ENCODE measurements at places on chromosomes 3 and 15. TPM values are rescaled to one million over a fixed set of nuclear protein-coding genes. Genes with fewer than 3 reads are reported as not detected.
A peak's percentile ranks its signal among the peaks of the same experiment; 100 is the strongest.

- no peaks in the 10 kb centered on the region for H3K4me1 ChIP-seq
- no peak overlapping the region for H3K27ac ChIP-seq
- H3K4me3 ChIP-seq: no peak overlapping the region
- no peaks in the 10 kb centered on the region for H3K36me3 ChIP-seq
- no peaks in the 10 kb centered on the region for H3K27me3 ChIP-seq
Observed at GRCh38 chr15:25880411-25880810, 17.3 kb upstream of the ATP10A start.

GRCh38 chr3:150069633-150070032 lies 98.9 kb upstream of the PFN2 start:
- H3K27ac ChIP-seq: no peak overlapping the region
- no peaks in the 10 kb centered on the region for H3K27me3 ChIP-seq
- H3K36me3 ChIP-seq: no peaks in the 10 kb centered on the region
- H3K4me1 ChIP-seq: peaks cover 8% of the 10 kb centered on the region
- DNase-seq: no peak
- H3K4me3 ChIP-seq: no peak overlapping the region

DNA sequence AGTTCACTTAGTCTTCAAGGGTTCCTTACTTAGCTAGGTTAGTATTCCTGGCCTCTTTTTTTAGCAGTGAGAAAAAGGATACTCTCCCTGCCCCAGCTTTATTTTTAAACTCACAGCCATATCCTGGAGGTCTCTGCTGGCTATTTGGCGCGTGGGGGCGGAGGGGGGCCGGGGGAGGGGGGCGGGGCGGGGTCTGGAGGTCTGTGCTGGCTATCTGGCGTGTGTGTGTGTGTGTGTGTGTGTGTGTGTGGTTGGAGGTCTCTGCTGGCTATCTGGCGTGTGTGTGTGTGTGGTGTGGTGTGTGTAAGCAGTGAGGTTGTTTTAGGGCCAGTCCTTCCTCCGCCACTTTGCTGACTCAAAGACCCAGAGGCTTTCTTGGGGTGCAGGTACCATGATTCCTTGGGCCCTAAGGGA lies 579 bp upstream of the PLAAT1 start:
- H3K4me3 ChIP-seq: peak overlapping the region; percentile 68
- no peak overlapping the region for H3K27ac ChIP-seq
- H3K27me3 ChIP-seq: peaks cover 24% of the 10 kb centered on the region
- peak; percentile 41 for DNase-seq

GRCh38 chr3:115698851-115699591 lies 75.7 kb downstream of the GAP43 start:
- peak; percentile 72 for DNase-seq
- H3K4me1 ChIP-seq: no peaks in the 10 kb centered on the region
- no peak overlapping the region for H3K27ac ChIP-seq
- H3K27me3 ChIP-seq: no peaks in the 10 kb centered on the region

GRCh38 chr15:67859331-67859946 lies 19.6 kb upstream of the RNU6-1 start:
- no peaks in the 10 kb centered on the region for H3K27me3 ChIP-seq
- no peak for DNase-seq
- no peak overlapping the region for H3K4me3 ChIP-seq
- H3K4me1 ChIP-seq: peaks cover 9% of the 10 kb centered on the region
- no peak overlapping the region for H3K27ac ChIP-seq

- peak; percentile 35 for DNase-seq
- no peaks in the 10 kb centered on the region for H3K27me3 ChIP-seq
- H3K27ac ChIP-seq: no peak overlapping the region
- no peak overlapping the region for H3K4me3 ChIP-seq
Observed at GRCh38 chr3:10941972-10942371, 50.6 kb upstream of the SLC6A1 start.

DNA sequence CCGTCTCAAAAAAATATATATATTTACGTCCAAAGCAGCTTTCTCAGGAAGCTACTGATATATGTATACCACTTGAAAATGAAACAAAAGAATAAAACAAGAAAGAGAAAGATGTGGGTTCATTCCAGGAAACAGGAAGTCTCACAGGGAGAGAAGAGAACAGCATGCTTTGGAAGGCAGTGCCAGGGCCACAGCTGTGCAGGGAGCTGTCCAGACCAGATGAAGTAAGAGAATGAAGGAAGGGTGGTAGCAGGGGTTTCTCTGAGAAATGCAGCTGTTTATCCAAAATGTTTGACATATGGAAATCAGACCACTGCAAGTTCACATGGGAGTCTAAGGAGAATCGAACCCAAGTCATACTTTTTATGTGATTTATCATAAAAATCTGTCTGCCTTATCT lies 8.9 kb upstream of the GPR27 start:
- H3K27ac ChIP-seq: no peak overlapping the region
- H3K4me3 ChIP-seq: no peak overlapping the region
- peaks cover 5% of the 10 kb centered on the region for H3K36me3 ChIP-seq
- no peaks in the 10 kb centered on the region for H3K27me3 ChIP-seq

- H3K4me3 ChIP-seq: no peak within 1 kb of the TSS
- no peaks in the 10 kb centered on the region for H3K36me3 ChIP-seq
- no peaks in the 10 kb centered on the region for H3K27me3 ChIP-seq
- peaks cover 15% of the 10 kb centered on the region for H3K4me1 ChIP-seq
Observed at GRCh38 chr15:74235962-74236361, at the start of gene CCDC33. Gene CCDC33 (plus strand): TSS chr15:74236326. CDS start chr15:74236720, 394 bp downstream.

- no peaks in the 10 kb centered on the region for H3K27me3 ChIP-seq
- no peak overlapping the region for H3K4me3 ChIP-seq
- H3K4me1 ChIP-seq: peaks cover 11% of the 10 kb centered on the region
- H3K36me3 ChIP-seq: no peaks in the 10 kb centered on the region
Observed at GRCh38 chr15:61517776-61518175, 288.7 kb upstream of the RORA start.

AMIGO3 gene
- total RNA-seq: not detected

RTP3 gene
- not detected for total RNA-seq

CDHR4 gene
- 0.12 TPM for total RNA-seq

Measured in neural progenitor cell (in vitro differentiated cells).